SHP77 treated with DMSO at 0.1 percent for 48 hours (cell line): ENCODE measurements at places on chromosomes 11 and 22.

DNA sequence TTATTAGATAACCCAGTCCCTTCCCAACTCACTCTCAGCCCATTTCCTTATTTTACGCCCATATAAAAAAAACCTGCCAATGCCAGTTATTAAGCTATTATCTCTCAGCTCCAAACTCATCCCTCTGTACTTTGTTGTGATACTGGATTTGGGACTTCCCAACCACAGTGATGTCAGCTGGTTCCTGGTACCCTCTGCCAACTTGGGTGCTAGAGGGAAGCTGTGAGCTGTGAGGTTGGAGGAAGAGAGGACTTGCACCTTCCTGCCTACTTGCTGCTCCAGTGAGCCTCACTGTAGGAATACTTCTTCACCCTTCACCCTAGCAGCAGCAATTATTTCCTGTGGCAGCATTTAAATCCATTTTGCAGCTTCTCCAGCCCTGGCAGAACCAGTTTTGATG, 19.2 kb upstream of the CSF2RB start:
- no peak for DNase-seq

GRCh38 chr22:46977656-46978343, 215.3 kb downstream of the TBC1D22A start:
- no peak for DNase-seq

DNA sequence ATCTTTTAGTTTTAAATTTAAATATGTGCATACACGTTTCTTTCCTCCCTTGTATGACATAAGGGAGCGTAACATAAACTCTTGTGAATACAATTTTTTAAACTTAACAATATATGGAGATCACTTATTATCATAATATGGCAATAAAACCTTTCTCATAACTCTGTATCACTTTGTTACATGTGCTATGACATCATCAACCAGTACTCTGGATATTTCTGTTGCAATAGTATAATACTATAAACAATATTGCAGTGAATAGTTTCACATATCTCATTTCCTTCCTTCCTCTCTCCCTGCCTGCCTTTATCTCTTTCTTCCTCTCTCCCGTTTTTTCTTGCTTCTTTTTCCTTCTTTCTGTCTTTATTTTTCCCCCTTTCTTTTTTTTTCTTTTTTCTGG, 1278.0 kb upstream of the CNTN5 start:
- DNase-seq, result no peak

GRCh38 chr11:10725114-10725906, 25.7 kb upstream of the CTR9 start:
- no peak for DNase-seq
